ENCODE measurements at places on chromosomes 12 and 14. TPM values are rescaled to one million over a fixed set of nuclear protein-coding genes. Genes with fewer than 3 reads are reported as not detected.
A peak's percentile ranks its signal among the peaks of the same experiment; 100 is the strongest.

- DNase-seq, result no peak
Measured at GRCh38 chr12:9341260-9341585, 133.0 kb upstream of the PZP start.

DNA sequence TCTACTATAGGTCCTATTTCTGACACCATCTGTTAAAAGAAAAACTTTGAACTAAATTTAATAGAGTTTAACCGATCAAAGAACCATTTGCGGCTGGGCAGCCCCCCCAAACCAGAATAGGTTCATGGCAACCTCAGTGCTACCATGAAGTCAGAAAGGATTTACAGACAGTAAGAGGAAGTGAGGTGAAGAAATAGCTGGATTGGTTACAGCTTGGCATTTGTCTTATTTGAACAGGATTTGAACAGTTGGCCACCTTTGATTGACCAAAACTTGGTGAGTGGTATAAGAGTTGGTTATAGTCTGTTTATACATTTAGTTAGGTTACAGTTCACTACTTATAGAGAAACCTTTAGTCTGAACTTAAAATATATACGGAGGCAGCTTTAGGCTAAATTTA is 88.9 kb downstream of the TXNDC16 start:
- DNase-seq, result no peak

- DNase-seq, result no peak
Measured at GRCh38 chr12:94872007-94872653, 131.4 kb downstream of the NDUFA12 start.

- DNase-seq, result peak; percentile 9
Measured at GRCh38 chr14:53539489-53540126, 386.5 kb upstream of the DDHD1 start.

DNA sequence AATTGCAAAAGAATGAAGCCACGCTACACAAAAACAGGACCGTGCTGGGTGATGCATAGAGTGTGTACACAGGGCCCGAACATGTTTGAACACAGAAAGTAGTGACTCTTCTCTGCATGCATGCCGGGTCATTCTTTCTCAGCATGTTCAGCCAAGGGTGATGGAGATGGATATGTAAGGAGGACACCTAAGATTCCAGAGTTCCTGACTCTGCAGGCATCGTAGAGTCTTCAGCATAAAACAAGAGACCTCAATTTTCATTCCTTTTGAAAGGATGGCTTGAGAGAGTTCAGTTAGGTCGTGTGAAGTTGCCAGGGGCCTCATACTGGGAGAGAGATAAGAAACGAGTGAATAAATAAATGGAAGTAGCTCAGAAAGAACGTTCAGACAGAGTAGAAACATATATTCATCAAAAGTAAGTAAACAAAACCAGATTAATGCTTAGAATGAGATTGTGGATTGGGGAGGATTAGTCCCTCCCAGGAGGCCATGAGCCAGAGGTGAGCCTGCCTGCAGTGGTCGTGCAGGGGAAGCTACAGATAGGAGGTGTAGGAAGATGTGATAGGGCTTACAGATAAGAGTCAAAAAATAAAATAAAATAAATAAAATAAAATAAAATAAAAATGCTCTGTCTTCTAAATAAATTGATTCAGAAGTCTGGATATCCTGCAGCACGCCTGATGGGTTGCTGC is 27.6 kb upstream of the SEL1L start:
- no peak for DNase-seq

GRCh38 chr12:4046495-4046840 is 173.3 kb upstream of the PARP11 start:
- no peak for DNase-seq

DNA sequence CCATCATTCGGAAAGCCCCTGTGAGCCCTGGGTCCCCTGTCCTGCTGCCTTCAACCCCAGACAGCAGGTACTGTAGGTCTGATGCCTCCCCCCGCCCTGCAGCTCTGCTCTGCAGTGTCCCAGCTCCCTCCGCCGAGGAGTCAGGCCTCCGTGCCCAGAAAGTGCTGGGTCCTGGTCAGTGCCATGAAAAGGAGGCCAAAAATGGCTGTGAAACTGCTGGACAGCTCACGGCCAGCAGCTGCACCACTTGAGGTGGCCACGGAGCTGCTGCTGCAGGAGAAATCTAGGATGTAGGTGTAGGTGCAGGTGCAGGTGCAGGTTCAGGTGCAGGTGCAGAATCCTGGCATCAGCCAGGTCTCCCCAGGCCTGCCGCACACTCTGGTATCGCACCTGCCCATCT is 196.1 kb downstream of the SLC15A4 start:
- DNase-seq, result no peak

- no peak for DNase-seq
Measured at GRCh38 chr14:65062096-65063075, 39.9 kb downstream of the MAX start.

GRCh38 chr12:129911428-129912049 is 7.7 kb upstream of the TMEM132D start:
- no peak for DNase-seq

DNA sequence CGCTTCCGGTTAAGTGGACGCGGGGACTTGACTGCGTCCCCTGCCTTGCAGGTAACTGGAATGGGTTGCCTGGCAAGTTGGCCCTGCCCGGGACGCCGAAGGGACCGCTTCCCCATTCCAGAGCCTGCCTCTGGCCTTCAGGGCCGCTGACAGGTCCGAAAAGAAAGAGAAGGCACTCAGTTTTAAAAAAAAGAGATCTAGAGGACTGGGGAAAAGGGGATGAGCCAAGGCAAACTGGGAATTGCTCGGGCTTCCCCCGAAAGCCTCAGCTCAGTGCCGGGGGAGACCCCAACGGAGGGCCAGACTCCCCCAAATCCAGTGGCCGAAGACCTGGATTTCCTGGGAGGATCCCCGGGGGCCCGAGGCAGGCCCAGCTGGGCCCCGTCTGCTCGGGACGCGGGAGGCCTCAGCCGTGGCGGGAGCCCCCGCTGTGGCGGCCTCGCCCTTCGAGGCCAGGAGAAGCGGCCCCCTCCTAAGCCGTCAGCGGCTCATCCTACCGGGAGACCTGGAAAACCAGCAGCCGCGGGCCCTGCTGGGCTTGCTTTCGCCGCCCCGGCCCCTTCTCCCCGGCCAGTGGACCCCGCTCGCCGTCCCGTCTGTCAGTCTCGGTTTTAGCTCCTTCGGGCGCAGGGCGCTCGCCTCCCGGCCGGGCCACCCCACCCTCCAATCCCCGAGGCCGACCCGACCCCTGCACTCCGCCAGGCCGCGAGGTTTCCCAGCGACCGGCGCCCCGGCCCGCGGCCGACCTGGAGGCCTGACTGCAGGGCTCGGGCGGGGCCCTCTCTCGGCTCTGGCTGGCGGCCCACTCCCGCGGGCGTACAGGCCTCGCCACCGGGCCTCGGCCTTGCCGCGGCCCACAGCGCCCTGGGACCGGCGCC is 12.5 kb downstream of the OTX2 start:
- DNase-seq, result no peak

DNA sequence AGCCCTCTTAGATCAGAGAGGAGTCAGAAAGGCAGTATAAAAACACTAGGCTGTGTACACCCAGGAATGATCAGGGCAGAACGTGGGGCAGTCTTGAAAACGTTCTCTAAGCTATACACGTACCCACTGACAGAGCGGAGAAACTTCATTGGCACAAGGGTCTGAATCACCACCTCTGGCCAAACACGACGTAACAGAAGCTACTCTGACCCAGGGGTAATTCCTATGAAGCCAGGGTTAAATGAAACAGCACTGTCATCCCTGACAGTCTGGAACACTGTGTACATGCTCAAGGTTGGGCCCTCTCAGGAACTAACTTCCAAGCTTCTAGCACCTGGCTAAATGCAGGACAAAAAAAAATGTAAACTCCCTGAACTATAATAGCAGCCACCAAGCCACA is 38.4 kb downstream of the PARP11 start:
- no peak for DNase-seq

- no peak for DNase-seq
Measured at GRCh38 chr12:64170024-64170423, 52.1 kb downstream of the KICS2 start.

DNA sequence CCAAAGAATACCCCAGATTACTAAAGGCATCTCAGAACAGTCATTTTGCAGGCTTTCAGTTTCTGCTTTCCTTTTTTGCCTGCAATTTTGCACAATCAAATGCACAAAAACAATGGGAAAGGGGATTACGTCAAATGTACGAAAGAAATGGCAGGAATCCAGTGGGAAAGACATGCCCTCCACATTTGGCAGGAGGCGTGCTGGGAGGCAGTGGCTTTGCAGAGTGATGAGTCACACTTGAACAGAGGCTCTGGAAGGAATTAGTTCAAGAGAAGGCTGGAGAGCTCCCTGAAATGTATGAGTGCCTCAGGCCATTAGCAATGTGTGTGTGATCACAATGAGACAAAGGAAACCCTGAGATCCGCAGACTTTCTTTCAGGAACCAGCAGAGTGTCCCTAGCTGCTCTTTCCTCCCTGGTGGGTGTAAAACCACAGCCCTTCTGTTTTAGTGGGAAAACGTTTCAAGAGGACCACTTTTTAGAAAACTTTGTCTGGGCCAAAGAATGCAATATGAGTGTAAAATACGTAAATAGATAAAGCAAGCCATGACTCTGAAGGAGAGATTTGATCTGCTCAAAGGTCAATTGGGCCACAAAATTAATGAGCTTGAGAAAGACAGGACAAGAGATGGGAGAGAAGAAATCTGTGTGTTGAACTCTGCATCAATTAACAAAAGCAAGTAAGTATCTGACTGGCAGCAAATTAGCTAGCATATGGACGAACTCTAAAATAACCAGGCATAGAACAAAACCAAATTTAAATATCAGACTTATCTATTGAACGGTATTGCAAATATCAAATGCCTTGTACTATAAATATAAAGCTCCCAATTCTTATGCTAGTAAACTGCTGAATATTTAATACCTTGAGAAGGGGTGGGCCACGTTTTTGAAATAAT is 155.4 kb upstream of the PDE3A start:
- no peak for DNase-seq

GRCh38 chr14:71636076-71636475 is 296.2 kb upstream of the RGS6 start:
- DNase-seq, result no peak

- no peak for DNase-seq
Measured at GRCh38 chr12:53005215-53005985, 856 bp upstream of the EIF4B start.

DNA sequence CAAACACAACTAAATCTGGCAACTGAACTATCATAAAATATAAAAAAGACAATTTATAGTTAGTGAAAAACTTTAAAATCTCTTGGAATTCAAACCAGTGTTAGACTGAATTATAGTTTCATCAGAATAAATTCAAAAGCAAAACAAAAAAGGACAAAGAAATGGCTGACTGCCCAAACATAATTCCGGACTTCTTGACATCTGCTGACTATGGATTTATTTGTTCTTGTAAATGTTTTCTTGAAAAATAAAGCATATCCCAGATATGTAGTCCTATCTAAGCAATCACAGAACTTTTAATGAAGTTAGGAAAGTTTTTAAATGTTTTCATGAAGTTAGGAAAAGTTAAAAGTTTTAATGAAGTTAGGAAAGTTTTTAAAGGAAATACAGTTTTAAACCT is 45.8 kb upstream of the CNTN1 start:
- no peak for DNase-seq

DNA sequence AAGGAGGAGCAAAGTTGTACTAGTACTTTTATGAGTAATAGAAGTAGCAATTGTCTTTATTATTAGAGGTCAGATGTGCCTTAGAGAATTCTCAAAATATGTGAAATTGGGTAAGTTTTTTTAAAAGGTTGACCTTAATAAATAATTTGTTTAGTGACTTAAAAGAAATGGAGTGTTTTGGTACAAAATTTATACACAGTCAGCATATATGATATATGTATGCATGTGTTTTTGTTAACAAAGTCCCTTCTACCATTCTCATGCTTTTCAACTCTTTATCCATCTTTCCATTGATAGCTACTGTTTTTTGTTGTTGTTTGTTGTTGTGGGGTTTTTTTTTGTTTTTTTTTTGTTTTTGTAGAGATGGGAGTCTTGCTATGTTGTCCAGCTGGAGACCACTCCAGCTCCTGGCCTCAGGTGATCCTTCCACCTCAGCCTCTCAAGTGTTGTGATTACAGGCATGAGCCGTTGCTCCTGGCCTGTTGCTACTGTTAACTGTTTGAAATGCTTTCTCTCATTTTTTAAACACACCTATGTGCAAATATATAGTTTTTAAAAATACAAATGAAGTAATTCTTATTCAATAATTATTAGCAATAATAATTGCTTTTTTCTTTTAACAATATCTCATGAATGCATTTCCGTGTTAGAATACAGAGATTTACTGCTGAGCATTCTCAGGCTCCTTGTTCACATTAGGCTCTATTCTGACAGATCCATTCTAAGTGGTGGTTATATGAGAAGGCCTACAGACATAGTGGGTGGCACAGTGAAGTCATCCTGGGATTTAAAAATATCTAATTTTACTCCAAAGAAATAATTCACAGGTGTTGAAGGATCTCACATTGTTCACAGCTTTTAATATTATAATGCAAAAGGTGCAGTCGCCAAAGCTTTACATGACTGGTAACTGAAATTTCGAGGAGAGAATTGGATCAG is 10.4 kb downstream of the NAA30 start:
- DNase-seq, result no peak

- DNase-seq, result no peak
Measured at GRCh38 chr14:36690311-36691040, 28.8 kb downstream of the PAX9 start.

DNA sequence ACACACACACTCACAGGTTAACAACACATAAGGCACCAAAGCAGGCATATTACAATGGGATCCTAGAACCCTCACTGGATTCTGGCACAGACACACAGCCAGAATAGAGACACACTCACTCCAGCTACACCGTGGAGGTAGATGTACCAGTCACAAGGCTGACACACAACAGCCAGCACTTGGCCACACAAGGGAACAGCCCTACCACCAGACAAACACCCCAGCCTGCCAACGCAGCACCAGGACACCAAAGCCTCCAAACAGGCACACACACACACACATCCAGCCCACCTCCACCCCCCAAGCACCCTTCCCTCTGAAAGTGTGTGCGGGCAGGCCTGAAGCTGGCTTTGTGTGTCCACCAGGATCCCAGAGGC is 10.9 kb upstream of the ITGB7 start:
- no peak for DNase-seq

DNA sequence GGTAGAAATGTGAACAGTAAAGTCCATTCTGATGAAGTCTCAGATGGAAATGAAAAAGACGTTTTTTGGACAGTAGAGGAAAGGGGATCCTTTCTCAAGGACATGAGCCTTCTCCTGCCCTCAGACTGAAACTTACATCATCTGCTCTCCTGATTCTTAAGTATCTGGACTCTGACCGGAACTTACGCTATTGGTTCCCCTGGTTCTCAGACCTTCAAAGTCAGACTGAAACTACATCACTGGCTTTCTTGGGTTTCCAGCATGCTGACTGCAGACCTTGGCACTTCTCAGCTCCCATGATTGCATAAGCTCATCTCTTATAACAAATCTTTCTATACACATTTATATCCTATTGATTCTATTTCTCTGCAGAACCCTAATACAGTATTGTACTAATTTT is 291.0 kb downstream of the SNAPC1 start:
- DNase-seq, result no peak

- no peak for DNase-seq
Measured at GRCh38 chr14:64937821-64938193, 4.7 kb downstream of the GPX2 start.

HECTD1 gene
- total RNA-seq, result 166 TPM

MED6 gene
- 73.8 TPM for total RNA-seq

RERGL gene
- total RNA-seq, result not detected

REM2 gene
- 4.8 TPM for total RNA-seq

PGF gene
- total RNA-seq, result not detected

ASIC1 gene
- 11.7 TPM for total RNA-seq

PPP1R36 gene
- not detected for total RNA-seq

BMP4 gene
- 0.44 TPM for total RNA-seq

NKX2-1 gene
- not detected for total RNA-seq

GLT8D2 gene
- total RNA-seq, result not detected

CAPZA3 gene
- not detected for total RNA-seq

DLK1 gene
- total RNA-seq, result not detected

Measured in naive thymus-derived CD8-positive, alpha-beta T cell (primary cell).